Neural progenitor cell (in vitro differentiated cells): ENCODE measurements at places on chromosomes 5 and 9. TPM values are rescaled to one million over a fixed set of nuclear protein-coding genes. Genes with fewer than 3 reads are reported as not detected.
A peak's percentile ranks its signal among the peaks of the same experiment; 100 is the strongest.

Gene PPP3R2
- total RNA-seq, result not detected in 2 replicates

DNA sequence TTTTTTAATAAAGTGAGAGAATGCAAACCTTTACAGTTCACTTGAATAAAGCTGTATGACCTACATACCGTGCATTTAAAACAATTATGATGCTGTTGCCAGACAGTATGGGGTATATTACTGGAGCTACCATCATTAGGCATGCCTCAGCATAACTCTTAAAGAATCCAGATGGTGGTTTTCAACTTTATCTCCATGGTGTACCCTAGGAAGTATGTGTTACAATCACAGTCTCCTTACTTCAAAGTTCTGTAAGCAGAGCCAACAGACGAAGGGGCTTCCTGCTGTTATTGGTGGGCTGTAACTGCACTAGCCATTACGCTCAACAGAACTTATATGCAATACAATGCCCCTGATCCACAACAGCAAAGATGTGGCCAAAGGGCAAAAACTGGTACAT lies 803.3 kb downstream of the DTWD2 start:
- DNase-seq, result no peak

DNA sequence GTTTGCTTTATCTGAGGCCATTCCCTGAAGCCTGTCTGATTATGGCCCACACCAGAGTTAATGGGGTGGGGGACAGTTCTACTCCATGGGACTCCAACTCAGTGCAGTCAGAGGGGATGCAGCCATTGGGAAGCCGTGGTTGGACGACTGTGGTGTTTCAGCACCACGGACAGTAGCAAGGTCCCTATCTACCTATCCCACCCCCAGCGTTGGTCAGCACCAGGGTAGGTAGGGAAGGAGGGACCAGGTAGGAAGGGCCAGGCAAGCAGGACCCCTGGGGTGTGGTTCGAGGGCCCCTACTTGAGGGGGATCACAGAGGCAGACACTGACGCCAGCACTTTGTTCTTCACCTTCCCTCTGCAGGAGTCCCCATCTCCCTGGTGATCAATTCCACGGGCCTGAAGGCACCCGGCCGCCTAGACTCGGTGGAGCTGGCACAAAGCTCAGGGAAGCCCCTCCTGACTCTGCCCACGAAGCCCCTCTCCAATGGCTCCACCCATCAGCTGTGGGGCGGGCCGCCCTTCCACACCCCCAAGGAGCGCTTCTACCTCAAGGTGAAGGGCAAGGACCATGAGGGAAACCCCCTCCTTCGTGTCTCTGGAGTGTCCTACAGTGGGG lies 33.2 kb downstream of the HMCN2 start:
- peak; percentile 79 for DNase-seq

DNA sequence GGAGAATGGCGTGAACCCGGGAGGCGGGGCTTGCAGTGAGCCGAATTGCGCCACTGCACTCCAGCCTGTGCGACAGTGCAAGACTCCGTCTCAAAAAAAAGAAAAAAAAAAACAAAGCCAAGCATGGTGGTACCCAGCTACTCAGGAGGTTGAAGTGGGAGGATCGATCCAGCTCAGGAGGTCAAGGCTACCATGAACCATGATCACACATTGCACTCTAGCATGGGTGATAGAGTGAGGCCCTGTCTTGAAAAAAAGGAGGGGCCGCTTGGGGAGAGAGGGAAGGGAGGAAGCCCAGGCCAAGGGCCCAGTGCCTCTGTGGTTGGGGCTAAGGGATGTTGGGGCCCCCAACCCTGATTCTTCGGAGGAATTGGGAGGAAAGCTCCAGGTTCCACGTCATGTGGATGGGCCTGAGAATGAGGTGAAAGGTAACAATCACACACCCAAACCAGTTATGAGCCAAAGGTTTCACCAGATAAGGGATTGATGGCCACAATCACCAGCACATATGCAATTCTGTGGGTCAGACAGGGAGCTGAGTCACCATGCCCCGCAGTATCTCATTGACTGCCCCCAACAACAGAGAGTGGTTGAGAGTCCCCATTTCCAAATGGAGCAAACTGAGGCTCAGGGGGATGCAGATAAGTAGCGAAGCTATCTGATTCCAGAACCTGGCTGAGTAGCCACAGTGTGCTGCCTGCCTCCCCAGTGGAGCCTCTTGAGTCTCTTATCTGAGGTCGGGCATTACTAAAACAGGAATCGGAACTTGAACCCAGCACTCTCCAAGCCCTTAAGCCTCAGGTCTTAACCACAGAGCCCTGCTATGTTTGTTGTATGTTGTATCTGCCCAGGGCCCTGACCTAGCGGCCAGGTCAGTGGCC lies 20.5 kb downstream of the SWI5 start:
- no peak for DNase-seq
